ENCODE measurements at places on chromosomes 1 and 21.

DNA sequence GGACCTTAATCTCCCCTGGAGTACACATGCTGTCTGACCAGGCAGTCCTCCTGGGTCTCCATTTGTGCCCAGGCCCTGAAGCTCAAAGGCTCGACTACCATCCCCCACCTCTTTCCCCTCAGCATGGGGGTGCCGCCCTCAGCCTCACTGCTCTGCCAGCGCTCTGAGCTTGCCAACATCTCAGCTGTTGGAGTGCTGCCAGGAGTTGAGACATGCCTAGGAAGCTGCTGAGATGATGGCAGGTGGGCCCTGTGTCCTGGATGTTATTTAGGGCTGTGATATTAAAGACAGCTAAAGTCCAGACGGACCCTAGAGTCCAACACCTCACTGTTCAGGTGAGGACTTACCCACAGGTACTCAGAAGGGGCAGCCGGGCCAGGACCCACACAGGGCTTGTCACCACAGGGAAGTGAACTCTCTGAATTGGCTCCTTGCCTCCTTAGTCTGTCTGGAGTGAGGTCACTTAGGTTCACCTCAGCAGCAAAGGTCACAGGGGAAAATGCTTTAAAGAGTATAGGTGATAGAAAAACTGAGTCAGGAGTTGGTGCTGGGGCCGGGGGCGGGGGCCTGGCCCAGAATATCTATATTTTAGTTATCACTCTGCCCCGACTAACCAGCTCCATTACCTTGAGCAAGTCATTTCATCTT is 19.7 kb upstream of the KCNC4 start:
- DNase-seq: peak; percentile 83

- peak; percentile 74 for DNase-seq
Measured at GRCh38 chr1:150162862-150163706, 13.4 kb downstream of the PLEKHO1 start.

DNA sequence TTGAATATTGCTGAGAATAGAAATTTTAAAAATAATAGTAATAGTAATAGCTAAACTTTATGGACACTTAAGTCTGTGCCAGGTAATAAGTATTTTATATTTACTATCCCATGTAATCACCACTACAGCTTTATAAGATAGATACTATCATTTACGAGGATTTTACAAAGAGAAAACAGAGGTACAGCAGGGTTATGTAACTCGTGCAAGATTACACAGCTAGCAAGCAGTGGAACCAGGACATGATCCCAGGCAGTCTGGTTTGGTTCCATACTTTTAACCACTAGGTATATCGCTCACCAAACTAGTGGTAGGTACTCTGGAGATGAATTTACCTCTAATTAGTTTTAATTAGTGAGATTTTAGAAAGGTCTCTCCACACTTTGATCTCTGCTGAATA is 42.5 kb downstream of the SPAG17 start:
- no peak for DNase-seq

DNA sequence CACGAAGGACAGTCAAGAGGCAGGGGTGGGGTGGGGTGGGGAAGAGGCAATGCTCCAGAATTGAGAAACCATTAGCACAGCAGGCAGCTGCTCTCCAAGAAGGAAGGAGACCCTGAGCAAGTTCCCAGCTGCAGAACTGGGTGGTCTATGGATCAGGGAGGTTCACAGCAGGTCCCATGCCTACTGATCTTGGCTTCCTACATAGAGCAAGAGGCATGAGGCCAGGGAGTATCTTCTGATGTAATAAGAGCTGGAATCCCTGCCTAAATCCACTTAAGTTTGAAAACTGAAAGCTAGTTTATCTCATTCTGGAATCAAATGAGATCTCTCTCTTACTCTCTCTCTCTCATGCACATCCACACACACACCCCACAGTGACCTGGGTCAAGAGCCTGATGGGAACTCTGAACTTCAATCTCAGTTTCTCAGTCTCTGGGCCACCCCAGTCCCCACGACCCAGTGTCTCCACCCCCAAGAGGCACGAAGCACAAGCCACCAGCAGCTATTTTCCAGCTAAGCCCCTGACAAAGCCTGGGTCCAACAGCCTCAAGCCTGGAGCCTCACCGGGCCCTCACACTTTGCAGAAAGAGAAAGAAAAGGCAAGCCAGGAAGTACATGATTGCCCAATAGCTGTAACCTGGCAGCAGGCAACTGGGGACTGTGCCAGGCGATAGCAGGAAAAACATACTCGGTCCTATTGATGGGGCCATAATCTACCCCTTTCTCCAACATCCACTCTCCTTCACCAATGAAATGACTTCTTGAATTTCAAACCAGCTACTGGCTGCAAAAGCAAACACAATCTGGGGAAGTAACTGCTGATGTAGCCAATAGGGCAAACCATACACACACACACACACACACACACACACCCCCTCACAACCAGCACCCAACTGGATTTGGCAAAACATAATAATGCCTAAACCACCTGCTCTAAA is 2.2 kb downstream of the NUAK2 start:
- DNase-seq: peak; percentile 96

- DNase-seq: no peak
Measured at GRCh38 chr1:169999331-169999741, 75.2 kb downstream of the KIFAP3 start.

DNA sequence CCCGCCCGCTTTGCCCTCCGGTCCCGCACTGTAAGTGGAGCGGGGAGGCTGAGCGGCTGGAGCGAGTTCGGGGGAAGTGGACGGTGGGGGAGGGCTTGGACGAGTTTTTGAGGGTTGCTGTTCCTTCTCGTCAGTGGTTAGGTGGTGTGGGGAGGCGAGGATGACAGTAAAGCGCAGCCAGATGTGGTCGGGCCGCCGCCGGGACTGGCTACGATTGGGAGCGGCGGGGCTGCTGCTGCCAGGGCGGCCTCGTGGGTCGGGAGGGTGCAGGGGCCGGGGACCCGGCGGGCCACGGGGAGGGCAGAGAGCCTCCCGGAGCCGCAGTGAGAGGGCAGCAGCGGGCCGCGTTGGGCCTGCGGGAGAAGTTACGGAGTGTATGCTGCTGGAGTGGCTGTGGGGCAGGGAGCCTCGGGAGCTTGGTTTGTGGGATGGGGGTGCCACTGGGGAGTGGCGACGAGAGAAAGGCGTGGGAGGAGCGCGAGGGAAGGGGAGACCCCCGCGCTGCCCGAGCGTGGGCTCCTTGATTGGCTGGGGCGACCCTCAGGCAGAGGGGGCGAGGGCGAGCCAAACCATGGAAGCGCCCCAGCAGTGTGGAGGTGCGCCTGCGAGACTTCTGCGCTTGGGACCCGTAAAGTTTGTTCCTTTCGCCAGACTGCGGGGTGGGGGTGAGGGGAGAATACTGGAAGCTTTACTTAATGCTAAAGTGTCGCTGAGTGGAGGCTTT is 2.1 kb downstream of the ADGRL2 start:
- DNase-seq: peak; percentile 24

DNA sequence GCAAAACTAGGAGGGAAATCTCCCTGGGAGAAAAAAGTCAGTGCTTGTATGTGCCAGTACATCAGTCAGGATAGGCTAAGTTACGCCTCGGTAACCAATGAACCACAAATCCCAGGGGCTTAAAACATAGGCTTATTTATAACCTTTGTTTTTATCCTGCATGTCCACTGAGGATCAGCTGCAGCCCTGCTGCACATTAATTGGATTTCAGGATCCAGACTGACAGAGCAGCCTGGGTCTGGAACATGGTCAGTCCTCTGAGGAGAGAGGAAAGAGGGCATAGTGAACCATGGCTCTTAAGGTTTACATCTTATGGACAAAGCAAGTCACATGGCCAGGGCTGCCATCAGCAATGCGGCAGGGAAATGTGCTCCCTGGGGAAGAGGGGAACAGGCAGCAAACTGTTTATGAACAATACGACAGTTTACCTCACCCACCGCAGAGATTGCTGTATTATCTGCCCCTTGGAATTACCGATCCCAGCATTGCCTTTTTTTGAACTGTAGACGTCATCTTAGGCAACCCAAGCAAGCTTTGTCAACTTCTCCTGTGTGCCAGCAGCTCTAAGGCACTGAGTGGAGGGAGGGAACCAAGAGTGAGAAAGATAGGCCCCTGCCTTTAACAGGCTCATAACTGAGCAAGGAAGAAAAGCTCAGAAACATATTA is 9.1 kb upstream of the SPRR4 start:
- no peak for DNase-seq

- DNase-seq: peak; percentile 13
Measured at GRCh38 chr1:163820226-163820625, 498.5 kb downstream of the NUF2 start.

DNA sequence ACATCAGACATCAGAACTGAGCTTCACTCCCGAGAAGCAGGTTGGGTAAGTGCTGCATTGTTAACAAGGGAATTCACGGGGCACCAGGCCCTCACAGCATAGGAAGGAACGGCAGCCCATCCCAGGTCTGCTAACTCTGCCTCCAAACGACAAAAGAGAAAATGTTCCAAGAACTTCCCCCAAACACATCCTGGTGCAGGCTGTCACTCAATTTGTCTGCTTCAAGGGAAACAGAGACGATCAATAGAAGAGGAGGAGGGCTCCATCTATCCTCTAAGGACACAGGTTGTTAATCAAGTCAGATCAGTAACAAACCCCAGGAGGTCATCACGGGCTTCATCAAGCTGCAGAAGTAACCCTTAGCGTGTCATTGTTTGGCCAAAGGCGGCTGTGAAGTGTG is 3.5 kb upstream of the TSPEAR start:
- no peak for DNase-seq

DNA sequence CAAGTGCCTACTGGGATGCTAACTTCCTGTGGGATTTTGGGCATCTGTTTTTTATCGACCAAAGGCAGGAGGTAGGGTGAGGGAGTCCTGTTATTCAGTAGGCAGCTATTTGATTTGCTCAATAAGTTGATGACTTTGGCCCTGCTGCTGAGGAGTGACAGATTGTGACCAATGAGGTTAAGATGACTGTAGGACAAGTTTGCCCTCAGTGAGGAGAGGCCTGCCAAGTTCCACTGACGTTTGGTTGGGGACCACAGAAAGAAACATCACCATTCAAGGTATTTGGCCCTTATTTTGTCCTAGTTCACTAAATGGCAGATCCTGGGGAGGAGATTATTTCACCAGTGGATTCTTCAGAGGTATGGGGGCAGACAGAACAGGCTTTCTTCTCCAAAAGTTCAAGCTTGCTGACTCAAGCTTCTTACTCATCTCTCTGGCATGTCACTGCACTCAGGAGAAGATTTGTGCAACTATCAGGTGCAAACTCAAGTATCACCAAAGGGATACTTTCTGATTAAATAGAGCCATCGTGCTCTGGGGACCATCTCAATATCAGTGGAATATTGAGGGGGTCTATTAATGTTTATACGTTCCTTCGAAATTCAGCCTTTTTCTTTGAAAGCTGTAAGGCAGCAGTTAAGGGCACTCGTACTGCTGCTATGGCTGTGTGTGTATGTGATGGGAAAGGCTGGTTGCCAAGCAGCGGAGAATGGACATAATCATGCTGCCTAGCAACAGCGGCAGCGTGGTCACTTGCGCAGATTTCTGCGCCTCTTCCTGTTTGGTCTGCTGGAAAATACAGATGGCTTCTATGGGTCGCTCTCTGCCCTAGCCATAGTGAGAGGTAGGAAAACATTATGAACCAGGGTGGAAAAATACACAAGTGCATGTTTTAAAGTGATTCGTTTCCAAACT is 78.7 kb downstream of the PBX1 start:
- DNase-seq: peak; percentile 91

DNA sequence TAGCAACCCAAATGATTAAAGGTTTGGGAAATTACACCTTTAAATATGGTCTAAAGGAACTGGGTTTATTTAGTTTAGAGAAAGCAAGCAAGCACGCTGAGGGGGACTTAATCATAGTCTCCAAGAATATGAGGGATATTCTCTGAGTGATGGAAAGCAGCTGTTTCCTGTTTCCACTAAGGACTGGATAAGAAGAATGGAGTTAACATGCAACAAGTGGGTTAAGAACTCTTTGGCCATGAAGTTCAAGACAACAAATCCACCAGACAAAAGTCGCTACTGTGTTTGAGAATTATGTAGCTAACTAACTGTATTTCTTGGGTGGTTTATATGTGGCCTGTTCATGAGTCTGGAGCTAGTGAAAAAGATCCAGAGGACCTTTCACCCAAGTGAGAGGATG is 85.7 kb downstream of the TGFB2 start:
- DNase-seq: no peak

DNA sequence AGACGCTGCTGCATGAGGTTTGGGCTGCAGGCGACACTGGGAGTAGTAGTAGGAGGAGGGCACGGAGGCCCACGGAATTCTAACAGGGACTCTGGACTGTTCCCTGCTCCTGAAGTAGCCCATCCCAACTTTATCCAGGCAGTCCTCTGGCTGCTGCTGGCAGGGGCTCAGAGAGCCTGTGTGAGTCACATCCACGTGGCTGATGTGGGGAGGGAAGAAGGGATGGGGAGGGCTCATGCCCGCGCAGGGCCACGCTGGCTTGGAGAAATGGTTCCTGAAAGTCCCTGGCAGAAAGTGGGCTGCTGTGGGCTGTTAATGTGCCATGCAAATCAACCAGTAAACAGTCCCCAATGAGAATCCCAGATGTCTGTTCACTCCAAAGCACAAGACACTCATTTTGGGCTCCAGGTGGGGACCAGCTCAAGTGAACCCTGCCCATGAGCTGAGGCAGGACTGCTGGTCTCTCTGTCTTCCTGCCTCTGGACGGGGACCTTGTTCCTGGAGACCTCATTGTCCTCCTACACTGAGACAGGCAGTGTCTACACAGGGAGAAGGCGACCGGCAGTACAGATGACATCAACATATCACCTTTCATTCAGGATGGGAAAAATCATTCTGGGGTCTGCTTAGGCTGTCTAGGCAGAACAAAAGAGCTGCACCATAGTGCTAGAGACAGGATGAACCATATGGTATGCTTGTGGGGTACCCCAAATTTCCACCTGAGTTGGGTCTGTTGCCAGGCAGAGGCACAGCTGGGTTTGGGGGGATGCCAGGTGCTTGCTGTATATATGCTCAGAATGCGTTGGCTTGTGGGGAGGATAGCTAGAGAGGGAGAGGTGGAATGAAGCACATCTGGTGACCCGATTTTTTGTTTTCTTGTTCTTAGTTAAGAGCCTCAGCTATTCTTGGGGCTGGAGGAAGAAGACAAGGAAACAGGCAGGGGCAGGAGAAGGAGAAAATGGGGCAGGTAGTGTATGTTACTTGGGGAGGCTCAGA is 57.9 kb upstream of the FMOD start:
- no peak for DNase-seq

DNA sequence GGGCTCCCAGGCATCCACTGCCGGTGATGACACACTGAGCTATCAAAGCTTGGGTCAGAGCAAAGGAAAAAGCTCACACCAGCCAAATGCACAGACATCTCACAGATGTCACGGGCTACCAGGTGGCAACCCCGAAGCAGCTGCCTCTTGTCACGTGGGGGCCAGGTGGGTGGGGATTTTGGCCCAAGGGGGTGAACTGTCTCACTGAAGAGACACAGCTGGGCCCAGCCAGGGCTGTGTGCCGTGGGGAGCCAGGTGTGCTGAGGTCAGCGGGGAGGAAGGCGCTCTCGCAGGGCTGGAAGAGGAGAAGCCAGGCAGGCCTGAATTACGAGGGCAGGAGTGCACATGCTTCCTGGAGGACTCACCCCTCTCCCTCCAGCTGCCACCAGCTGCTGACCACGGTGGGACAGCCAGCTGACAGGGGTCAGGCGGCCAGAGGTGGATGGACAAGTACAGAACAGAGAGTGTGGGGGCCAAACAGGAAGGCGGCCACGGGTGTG is 32.4 kb downstream of the KCNN3 start:
- DNase-seq: no peak
